MV-4-11 (cell line): ENCODE measurements at places on chromosomes 11 and 22.
A peak's percentile ranks its signal among the peaks of the same experiment; 100 is the strongest.

GRCh38 chr11:120867531-120867930, 156.4 kb upstream of the TBCEL start:
- no peak for DNase-seq

DNA sequence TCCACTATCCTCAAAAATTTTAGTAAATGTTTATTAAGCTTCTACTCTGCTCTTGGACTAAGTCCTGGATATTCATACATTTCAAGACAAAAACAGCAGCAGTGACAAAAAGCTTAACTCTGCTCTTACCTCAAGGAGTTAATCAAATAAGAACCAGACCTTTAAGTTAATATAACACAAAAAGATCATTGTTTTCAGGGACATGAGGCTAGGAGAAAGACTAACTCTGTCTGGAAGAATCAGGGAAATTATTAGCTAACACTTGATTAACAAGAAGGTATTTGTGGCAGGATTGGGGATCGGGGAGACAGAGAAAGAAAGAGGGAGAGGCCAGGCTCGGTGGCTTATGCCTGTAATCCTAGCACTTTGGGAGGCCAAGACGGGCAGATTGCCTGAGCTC, 74.4 kb downstream of the PPP2R1B start:
- no peak for DNase-seq

GRCh38 chr11:36205536-36205935, 83.7 kb downstream of the COMMD9 start:
- DNase-seq = no peak

DNA sequence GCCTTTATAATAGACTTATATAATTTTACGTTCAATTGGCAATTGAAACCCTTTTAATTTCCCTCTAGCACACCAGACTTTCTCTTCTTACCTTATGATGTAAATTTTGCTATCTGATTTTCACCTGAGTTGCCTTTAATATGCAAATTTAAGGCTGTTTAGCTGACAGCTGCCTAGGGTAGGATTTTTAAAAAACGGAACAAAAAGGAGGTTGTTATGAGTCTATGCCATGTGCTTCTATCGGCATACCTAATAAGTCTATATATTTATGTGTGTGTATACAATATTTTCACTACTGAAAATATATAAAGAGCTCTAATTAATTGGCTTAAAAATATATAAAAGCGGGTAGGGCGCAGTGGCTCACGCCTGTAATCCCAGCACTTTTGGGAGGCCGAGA, 11.8 kb upstream of the SELENOH start:
- DNase-seq = no peak

- DNase-seq = no peak
These were observed 941.8 kb downstream of the BRD1 start for GRCh38 chr22:48885919-48886305.

- DNase-seq = no peak
These were observed 9.6 kb downstream of the ANKK1 start for GRCh38 chr11:113397212-113397611.

- no peak for DNase-seq
These were observed 48.8 kb downstream of the TRIM44 start for GRCh38 chr11:35711173-35711910.

GRCh38 chr22:44782363-44782963, 30.1 kb downstream of the ARHGAP8 start:
- no peak for DNase-seq

DNA sequence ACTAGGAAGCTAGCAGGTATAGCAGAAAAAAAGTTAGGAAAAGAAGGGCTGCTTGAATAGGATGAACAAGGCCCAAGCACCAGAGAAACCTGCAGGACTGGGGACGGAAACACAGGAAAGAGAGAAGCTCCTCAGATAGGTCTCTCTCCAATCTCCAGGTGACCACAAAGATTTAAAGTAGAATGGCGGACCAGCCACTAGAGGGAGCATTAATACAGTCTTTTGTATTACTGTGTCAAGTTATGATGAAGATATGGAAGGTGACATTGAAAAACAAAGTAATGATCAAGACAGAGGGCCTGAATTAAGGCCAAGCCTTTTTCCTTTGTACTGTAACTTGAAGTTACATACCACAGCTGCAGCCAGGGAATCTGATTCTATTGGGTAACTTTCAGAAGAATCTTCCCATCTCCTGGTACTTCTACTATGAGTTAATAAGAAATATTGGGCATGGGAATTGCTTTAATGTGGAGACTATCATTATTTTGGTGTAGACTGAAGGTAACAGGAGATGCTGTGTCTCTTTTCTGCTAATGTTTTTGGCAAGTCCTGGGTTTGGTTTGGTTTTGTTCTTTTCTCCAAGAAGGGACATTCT, 33.8 kb downstream of the OR2AG2 start:
- DNase-seq = peak; percentile 48

GRCh38 chr11:1674173-1675131, 22.5 kb upstream of the KRTAP5-6 start:
- no peak for DNase-seq

GRCh38 chr11:17730137-17730536, 4.4 kb upstream of the KCNC1 start:
- no peak for DNase-seq

DNA sequence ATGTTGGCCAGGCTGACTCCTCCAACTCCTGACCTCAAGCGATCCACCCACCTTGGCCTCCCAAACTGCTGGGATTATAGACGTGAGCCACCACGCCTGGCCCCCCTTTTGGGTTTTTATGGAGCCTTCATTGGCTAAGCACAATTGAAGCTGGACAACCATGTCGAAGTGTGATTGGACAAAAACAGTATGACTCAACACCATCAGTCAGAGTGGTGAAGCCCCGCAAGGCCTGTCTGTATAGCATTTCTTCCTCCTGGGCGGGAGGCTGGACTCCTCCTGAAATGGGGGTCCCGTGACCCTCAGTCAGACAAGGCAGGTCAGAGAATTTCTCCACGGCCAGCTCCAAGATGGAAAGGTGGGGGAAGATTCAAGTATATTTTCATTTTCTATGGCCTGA, 3.1 kb upstream of the PARVB start:
- no peak for DNase-seq

GRCh38 chr11:73667891-73668290, 21.5 kb downstream of the PLEKHB1 start:
- DNase-seq = peak; percentile 4

DNA sequence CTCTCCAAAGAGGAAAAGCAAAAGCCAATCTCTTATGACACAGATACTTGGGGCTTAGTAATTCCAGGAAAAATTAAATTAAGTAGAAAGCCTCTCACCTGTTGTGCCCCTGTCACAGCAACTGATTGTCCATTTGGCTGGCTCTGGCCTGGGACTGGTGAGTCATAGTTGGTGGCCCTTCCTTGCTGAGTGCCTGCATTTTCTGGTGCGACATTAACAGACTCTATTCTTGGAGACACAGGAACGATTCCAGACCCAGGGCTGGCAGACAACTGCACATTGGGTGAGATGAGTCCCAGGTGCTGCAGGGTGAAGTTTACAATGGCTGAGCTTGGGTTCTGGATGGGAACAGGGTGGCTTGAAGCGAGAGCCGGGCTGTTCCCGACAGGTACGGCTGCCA, 15.6 kb downstream of the E2F8 start:
- DNase-seq = no peak

- DNase-seq = no peak
These were observed 312.8 kb downstream of the TTC28 start for GRCh38 chr22:28366856-28367255.

DNA sequence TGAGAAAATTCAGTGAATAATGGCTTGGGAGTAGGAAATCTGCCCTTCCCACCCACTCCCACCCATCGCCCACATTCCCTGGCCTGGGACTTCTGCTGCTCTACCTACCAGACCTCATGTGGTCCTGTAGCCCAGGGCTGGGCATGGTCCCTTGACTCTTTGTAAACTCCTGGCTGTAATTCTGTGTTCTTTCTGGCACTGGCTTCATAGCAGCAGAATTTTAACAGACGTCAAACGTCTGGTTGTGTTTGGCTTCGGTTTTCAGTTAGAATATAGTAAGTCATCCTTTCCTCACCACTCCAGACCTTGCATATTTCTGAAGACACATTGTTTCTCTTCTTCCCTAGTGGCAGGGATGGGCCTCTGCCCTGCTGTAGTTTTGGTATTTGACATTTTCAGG, 210.6 kb downstream of the CSNK2A3 start:
- DNase-seq = no peak

DNA sequence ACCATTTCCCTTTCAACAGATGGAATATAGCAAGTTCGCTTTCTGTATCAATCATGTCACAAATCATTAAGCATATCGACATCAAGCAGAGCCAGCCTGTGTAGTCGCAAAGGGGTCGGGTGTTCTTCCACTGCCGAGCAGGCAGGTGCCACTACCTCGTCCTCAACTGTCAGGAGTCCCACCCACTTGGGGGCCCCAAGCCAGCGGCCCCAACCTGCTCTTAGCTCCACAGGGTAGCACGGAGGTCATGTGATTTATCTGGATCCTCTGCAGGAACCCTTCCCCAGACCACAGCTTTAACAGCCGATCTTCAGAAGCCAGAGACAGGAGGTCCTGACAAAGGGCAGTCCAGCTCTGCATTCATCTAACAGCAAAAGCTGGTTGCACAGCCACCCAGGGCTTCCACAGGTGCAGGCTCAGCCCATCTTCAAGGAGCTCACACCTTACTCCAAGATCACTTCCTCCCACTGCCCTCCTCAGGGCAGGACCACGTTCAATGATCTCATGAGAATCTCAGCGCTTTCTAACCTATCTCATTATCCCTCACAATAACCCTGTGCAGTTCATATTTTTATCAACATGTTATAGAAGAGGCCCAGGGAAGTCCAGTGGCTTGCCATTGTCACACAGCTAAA, 110.2 kb downstream of the TRIM29 start:
- DNase-seq = no peak

GRCh38 chr22:29727131-29727523, 7.3 kb downstream of the CABP7 start:
- DNase-seq = peak; percentile 12
